Karpas-422 (cell line): ENCODE measurements at places on chromosomes 5 and 9. TPM values are rescaled to one million over a fixed set of nuclear protein-coding genes. Genes with fewer than 3 reads are reported as not detected.

IFNK gene
- not detected in 2 replicates for total RNA-seq

SPARC gene
- 0.54 TPM in 1 of 2 replicates, not detected in the other for total RNA-seq

TTLL11 gene
- total RNA-seq, result 2.5 and 3.4 TPM in 2 replicates

TRIM52 gene
- 18.7 and 21.8 TPM in 2 replicates for total RNA-seq

FAM169A gene
- total RNA-seq, result not detected in 2 replicates

TLX3 gene
- total RNA-seq, result not detected in 2 replicates

SPATA31A3 gene
- total RNA-seq, result not detected in 2 replicates

SKIC3 gene
- total RNA-seq, result 58.6 and 118 TPM in 2 replicates
